H7 (cell line): ENCODE measurements at places on chromosomes 4 and X.

DNA sequence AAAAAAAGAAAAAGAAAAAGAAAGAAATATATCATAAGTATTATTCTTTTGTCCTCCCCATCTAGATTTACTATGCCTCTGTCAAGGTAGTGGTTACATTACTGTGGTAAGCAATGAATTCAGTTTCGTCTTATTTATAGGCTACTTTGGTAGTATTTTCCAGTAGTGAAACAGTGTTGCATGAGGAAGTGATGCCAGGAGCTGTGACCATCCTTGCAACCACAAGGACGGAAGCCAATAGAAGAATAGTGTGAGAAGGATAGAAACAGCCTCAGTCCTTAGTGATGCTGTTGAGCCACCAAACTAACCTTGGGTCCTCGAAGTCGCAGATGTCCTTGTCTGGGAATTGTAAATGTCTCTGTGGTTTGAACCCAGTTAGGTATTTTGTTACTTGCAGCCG is 328.5 kb downstream of the PPP3CA start:
- DNase-seq, result no peak

- peak; percentile 37 for DNase-seq
These were observed 601 bp downstream of the INPP4B start for GRCh38 chr4:142845293-142846107.

DNA sequence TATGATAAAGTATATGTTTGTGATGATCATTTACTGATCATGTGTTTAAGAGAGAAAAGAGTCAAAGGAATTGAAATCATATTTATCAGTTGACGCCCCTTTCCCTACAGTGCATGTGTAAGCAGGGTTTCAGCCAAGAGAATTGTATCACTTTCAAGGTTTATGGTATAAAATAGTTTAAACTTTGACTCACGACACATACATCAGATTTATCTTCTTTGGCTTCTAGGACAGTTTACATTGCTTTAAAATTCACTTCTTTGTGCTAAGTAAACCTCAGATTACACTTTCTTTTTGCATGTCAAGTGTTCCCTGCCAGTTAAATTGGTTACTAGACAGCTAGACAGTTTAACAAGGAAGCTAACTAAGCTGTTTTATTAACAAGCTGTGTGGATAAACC is 86.3 kb upstream of the MYOZ2 start:
- no peak for DNase-seq

GRCh38 chr4:148048598-148048997 is 316.7 kb downstream of the ARHGAP10 start:
- DNase-seq, result no peak

DNA sequence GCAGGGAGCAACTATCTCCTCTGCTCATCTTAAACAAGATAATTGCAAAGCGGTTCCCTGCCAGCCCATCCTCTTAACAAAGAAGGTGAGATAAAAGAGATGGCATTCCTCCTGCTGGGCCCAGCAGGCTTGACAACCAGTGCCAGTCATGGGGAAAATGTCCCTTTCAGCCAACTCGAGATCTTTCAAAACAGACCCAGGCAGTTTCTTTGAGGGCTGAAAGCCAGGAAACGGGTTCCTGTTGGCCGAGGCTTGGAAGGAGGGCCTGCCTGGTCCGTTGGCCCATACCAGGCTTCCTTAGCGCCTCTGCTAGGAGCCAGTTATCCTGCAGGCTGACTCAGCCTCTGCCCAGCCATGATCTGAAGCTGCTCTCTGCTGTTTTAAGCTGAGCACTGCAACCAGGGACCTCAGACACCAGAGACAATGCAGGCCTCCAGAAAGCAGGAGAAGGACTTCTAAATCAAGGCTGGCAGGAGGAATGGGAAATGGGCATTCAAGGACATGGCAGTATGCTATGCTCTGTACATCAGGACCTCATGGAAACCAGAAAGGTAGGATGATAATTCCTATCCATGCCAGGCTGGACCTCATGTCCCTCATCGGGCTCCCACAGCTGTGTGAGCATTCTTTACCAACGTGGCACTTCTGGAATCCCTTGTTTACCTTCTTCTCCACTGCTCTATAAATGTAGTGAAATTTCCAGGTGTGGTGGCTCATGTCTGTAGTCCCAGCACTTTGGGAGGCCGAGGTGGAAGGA is 42.4 kb upstream of the SLC2A9 start:
- peak; percentile 55 for DNase-seq

DNA sequence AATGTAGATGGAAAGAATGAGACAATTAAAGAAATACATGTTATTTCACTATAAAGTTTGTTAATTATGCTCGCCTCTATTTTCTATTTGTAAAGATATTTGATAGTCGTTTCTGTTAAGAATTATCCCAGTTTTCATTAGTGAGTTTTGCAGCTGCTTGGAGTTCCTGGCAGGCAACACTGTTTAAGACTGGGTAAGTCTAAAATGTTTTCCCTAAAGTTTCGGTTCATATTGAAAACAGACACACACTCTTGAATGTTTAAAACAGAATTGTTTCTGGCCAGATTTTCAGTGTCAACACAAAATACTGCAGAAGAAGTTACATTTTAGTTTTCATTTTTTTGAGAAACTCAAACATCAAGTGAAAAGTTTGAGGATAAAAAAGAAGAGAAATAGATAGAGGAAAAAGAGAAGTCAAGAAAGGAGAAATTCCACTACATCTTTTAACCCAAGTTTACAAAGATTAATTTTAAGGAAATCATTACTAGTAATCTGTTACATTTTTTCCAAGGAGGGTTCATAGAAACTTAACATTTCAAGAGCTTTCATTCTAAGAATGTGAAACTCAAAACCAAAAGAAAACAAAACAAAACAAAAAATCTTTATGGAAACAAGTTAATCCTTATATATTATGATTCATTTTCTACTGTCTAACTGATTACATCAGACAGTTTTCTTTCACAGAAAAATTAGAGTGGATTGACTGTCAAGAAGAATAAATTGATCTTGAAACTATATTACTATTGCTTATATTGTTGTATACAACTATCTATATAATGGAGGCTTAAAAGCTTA is 305.5 kb downstream of the FAT4 start:
- no peak for DNase-seq

- DNase-seq, result peak; percentile 79
These were observed 23.6 kb upstream of the YTHDC1 start for GRCh38 chr4:68373513-68373912.

DNA sequence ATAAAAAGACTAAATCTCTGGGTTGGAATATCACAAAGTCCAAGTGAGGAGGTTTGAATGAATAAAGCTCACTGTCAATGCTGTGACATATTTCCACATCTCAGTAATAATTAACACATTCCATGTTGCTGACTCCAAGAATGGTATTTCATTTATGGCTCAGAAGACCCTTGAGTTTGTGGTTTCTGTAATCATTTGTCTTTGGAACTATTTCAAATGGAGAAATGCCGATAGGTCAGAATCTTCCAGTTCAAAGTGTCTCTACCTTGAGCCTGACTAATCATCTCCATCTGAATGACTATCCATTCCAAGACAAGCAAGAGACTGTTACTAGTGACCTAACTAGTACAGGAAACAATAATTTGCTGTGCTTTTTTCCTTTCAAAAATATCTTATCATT is 24.2 kb upstream of the SLC2A9 start:
- DNase-seq, result no peak

DNA sequence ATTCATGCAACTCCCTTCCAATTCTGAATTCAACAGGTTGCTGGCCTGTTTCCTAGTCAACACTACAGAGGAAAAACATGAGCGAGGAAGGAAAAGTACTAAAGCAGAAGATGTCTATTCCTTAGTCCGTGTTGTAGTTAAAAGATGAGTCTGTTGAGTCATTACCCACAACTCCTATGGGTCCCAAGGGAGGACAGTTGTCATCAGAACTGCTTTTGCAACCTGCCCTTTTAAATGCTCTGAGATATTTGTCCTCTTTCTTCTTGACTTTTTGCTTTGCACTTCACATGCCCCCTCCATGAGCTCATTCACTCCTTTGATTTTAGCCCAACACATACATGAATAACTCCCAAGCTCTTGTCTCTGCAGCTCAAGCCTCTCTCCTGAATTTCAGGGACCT is 119.2 kb downstream of the CORIN start:
- no peak for DNase-seq

DNA sequence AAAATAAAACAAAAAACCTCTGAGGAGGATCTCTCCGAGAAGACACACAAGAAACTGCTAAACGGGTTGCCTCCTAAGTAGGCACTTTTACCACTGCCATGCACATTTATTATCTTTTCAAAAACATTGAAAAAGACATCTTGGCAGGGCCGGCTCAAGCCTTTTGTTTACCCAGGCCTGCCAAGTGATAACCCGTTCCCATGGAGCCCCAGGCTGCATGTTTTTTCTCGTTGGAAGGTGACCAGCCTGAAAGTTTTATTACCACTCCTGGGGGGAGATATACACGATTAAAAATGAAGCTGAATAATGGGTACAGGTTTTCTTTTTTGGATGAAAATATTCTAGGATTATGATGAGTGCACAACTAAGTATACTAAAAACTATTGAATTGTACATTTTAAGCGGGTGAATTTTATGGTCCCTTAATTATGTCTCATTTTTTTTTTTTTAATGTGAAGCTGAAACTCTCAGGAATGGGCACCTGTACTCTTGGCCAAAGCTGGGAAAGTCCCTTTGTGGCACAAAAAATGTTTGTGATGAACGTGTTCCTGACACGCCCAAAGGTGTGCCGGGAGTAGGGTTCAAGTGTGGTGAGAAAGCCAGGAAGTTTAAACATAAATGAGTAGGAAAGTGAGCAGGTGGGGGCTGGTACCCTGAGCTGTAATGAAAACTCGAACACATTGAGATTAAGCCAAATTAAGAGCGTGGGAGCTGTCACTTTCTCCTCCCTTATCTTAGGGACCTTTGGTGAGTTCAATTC is 1.5 kb upstream of the MAP7D2 start:
- no peak for DNase-seq

DNA sequence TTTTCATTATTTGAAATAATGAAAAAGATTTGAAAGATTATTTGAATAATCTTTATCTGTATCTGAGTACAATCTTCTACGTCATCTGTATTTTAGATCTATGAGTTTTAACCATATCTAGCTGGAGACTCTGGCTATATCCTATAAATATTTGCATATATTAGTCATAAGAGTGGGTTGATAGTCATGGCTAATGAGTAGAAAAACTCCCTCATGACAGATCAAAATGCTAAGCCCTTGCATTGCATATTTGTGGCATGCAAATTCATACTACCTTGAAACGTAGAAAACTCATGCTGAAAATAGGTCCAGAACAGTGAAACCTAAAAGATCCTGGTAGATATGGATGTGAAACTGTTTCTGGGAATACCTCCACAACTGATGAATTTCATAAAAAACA is 291.3 kb downstream of the GALNTL6 start:
- DNase-seq, result no peak

DNA sequence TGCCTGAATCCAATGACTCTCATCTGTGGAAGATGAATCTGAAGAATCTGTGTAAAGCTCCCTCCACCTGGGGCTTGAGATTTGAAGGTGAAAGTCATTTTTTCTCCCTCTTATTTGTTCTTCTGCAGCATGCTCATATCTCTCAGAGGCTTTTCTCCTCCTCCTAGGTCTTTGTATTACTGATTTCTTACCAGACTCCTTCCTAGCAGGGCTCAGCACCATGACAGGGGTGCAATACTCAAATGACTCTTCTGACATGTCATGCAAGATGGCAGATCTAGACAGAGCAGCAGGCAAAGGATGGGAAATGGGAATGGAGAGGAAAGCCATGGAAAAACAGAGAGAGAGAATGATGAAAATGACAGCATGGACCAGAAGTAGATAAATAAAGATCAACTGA is 118.3 kb downstream of the TMA16 start:
- DNase-seq, result no peak
